ENCODE measurements at places on chromosomes 6 and 20. TPM values are rescaled to one million over a fixed set of nuclear protein-coding genes. Genes with fewer than 3 reads are reported as not detected.
A peak's percentile ranks its signal among the peaks of the same experiment; 100 is the strongest.

Gene TRIM15
- not detected for polyA plus RNA-seq

- peak overlapping the region; percentile 37 for H3K4me3 ChIP-seq
- no peak for DNase-seq
- H3K27me3 ChIP-seq, result no peaks in the 10 kb centered on the region
- peaks cover 17% of the 10 kb centered on the region for H3K4me1 ChIP-seq
- peaks cover 2% of the 10 kb centered on the region for H3K36me3 ChIP-seq
Measured at GRCh38 chr6:166382500-166382932, 224 bp downstream of the MPC1 start.

- no peaks in the 10 kb centered on the region for H3K36me3 ChIP-seq
- DNase-seq, result no peak
- no peak overlapping the region for H3K27ac ChIP-seq
- no peaks in the 10 kb centered on the region for H3K27me3 ChIP-seq
- no peaks in the 10 kb centered on the region for H3K4me1 ChIP-seq
Measured at GRCh38 chr6:127176146-127176545, 57.7 kb downstream of the RSPO3 start.

- no peak overlapping the region for H3K27ac ChIP-seq
- no peaks in the 10 kb centered on the region for H3K27me3 ChIP-seq
- H3K4me1 ChIP-seq, result no peaks in the 10 kb centered on the region
- DNase-seq, result no peak
Measured at GRCh38 chr6:147951726-147952125, 390.9 kb upstream of the SASH1 start.

DNA sequence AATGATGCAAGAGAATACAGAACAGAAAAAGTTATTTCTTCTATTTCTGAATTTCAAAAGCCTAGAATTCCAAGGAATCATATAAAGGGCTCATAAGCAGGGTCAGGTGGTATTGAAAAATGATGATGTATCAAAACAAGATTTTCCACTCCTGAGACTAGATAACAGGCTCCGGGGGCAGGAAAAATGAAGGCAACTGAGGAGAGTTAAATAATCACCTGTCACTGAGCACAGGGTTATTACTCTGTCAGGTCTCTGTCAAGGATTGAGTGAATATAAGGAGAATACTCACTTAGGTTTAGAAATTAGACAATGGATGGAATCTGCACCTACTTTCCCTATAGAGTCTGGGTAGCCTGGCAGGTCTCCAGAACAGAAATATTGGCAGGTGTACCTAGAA is 76.1 kb upstream of the KHDRBS2 start:
- no peaks in the 10 kb centered on the region for H3K27me3 ChIP-seq
- no peak overlapping the region for H3K27ac ChIP-seq
- H3K4me1 ChIP-seq, result no peaks in the 10 kb centered on the region
- H3K4me3 ChIP-seq, result no peak overlapping the region
